HFF-Myc (cell line): ENCODE measurements at places on chromosomes 4 and X.

DNA sequence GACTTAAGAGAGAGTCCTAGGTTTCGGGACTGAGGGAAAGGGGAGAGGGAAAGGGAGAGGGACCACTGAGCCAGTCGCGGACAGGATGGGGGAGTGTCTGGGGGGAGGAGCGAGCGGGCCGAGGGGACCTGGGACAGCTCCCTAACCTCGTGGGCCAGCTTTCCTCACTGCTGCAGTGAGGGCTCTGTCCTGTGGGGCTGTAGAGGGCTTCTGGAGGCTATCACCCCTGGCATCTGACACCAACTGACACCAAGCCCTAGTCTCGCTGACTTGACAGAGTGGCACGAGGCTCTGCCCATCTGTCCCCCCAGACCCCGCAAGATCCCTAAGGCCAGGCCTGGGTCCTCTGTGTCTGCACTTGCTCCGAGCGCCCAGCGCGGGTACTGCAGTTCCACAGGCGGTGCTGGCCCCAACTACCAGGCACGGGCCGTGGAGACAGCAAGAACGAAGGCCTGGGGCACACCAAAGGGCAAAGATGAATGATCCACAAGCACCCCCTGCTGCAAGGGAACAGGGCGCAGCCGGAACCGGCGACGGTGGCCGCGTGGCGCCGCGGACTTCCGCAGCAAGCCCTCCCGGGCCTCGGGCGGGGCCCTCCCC is 465 bp downstream of the HAUS7 start:
- DNase-seq, result no peak

DNA sequence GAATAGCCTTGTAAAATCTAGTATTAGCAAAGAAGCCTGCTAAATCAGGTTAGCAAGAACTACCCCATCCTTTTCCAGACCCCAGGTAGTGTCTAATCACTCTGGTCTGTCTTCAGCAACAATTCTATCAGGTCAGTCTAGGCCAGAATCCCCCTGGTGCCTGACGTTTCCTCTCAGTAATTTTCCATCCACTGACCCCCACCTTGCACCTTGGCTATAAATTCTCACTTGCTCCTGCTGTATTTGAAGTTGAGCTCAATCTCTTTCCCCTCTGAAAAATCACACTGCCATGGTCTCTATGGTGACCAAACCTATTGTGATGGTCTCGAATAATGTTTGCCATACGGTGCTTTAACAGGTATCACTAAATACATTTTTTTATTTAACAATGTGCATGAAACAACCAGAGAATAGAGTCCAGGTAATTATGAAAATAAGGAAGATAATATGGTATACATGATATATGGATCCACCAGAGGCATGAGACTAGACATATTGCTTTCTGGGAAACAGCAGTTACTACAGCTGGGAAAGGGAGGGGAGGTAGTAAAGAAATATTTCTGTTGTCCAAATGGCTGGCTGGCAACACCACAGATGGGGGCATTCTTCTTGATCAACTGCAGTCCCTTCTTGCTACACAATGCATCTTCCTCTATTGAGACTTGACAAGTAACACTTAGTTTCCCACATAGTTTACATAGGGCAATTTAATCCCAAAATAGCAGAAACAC is 33.8 kb downstream of the CXCL1 start:
- DNase-seq, result no peak

DNA sequence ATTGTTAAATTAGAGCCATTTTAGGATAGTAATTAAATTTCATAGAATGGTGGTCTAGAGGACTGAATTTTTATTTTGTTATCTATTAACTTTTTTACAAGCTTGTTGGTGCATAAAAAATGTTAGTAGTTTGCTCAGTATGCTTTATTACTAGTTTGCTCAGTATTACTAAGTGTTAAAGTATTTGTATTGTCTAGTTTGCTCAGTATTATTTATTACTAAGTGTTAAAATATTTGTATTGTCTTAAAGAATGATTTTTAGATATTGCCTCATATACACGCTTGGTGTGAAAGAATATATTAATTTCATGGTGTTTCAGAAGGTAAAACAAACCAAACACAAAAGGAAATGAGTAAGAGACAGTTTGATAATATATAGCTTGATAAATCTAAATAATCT is 268.4 kb upstream of the MAGEB18 start:
- no peak for DNase-seq

GRCh38 chr4:47118192-47118929 is 87.0 kb downstream of the GABRB1 start:
- no peak for DNase-seq

- DNase-seq, result no peak
These were observed 38.0 kb downstream of the CTBP1 start for GRCh38 chr4:1210971-1211370.

DNA sequence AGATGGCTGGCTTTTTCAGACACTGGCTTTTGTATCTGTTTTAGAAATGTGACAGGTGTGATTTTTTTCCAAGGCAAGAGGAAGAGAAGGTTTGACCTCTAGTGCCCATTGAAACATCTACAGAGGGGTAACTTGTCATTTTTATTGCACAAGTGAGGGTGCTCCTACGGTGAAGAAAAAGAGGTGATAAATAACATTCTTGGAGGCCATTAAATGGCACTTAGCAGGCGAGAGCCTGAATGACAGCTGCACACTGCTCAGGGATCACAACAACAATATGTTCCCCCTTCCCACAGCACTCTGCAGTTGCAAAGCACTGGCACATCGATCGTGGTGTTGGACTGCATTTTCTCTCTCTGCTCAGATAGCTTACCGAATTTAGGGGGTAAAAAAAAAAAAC is 22.9 kb downstream of the FAM184B start:
- DNase-seq, result no peak

GRCh38 chr4:168878623-168879022 is 131.4 kb downstream of the CBR4 start:
- no peak for DNase-seq

DNA sequence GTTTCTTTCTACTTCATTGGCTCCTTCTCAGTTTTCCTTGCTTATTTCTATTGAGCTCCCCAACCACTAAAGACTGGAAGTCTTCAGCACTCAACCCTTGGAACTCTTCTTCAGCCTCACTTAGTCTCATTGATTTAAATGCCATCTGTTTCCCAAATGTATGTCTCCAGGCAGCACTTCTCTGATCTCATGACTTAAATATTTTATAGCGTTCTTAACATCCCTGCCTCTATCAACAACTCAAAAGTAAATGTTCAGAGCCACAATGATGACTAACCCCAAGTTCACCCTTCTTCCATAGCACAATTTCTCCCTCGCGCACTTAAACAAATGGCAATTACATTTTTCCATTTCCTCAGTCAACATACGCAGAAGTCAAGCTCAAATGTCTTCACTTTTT is 1393.3 kb downstream of the ARAP2 start:
- DNase-seq, result peak; percentile 94

GRCh38 chr4:15233264-15233597 is 194.6 kb upstream of the C1QTNF7 start:
- no peak for DNase-seq

DNA sequence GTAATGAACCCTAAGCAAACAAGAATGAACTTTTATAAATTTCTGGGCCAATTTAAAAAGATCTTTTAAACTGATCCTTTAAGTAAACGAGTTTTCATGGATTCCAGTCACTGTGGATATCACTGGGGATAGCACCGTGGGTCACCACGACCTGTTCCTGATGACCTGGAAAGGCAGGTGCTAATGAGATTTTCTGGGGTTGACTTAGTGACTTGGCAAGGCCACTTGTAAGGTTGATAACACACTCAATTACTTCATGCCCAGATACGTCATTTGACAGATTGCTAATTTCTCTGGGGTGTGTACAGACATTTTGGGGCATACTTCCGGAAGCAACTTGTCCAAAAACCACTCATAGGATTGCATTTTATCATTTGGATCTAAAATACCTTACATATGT is 24.5 kb downstream of the PDLIM3 start:
- DNase-seq, result no peak
